ENCODE measurements at places on chromosomes 16 and 17. TPM values are rescaled to one million over a fixed set of nuclear protein-coding genes. Genes with fewer than 3 reads are reported as not detected.
A peak's percentile ranks its signal among the peaks of the same experiment; 100 is the strongest.

The NHERF2 gene
- 2.4 TPM for total RNA-seq

The SCIMP gene
- total RNA-seq = not detected

The RHBDL3 gene
- not detected for total RNA-seq

The IL21R gene
- total RNA-seq = 99.3 TPM

The HBA2 gene
- not detected for total RNA-seq

The CCL7 gene
- total RNA-seq = not detected

The TMEM204 gene
- total RNA-seq = 21.2 TPM

The CEP295NL gene
- not detected for total RNA-seq

GRCh38 chr16:6048017-6048416 is 950.4 kb upstream of the EEF2KMT start:
- no peaks in the 10 kb centered on the region for H3K4me1 ChIP-seq
- no peak overlapping the region for H3K4me3 ChIP-seq
- DNase-seq = no peak
- no peaks in the 10 kb centered on the region for H3K27me3 ChIP-seq

DNA sequence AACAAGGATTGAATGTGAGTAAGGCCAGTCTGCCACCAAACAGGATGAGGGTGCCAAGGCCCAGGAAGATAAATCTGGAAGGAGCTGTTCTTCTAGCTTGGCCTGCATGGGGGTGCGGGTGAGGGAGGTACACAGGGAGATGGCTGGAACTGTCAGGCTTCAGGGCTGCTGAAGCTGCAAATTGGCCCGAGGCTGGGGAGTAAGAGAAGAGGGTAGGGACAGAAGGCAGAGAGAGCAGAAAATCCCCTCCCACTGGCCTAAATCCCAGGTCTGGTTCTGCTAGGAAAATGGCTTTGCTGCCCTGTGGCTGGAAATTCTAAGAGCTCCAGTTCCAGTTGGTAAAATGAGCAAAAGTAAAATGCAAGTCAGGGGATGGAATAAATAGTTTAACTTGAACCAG is 87.9 kb downstream of the CCDC182 start:
- no peak overlapping the region for H3K4me3 ChIP-seq
- no peak for DNase-seq
- no peaks in the 10 kb centered on the region for H3K36me3 ChIP-seq
- no peak overlapping the region for H3K27ac ChIP-seq

DNA sequence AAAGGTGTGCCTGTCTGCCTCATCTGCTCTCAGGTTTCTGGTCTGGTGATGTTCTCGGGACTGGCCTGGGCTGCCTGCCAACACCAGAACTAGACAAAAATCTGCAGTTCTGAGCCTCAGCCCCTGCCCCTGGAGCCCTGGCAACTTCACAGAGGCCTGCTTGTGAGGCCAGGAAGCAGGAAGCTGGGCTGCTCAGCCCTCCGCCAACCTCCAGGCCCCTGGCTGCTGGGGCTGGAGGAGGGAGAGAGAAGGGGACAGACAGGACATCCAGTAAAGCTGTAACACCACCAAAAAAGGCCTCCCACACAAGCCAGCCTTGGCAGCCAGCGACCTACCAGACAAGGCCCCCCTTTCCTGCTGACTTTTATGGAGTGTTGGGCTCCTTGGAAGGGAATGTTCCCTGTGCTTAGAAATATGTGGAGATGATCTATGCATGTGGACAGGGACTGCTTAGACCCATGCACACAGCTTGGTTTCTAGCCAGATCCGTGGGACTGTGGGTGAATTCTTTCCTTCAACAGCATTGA is 157.6 kb downstream of the XYLT1 start:
- H3K27ac ChIP-seq = no peak overlapping the region
- peaks cover 11% of the 10 kb centered on the region for H3K36me3 ChIP-seq
- no peak for DNase-seq
- H3K27me3 ChIP-seq = no peaks in the 10 kb centered on the region
- H3K4me1 ChIP-seq = peaks cover 29% of the 10 kb centered on the region

GRCh38 chr16:27777527-27777926 is 227.6 kb downstream of the KATNIP start:
- no peaks in the 10 kb centered on the region for H3K4me1 ChIP-seq
- no peaks in the 10 kb centered on the region for H3K27me3 ChIP-seq
- no peak overlapping the region for H3K27ac ChIP-seq
- no peak for DNase-seq
- H3K36me3 ChIP-seq = peaks cover 3% of the 10 kb centered on the region

DNA sequence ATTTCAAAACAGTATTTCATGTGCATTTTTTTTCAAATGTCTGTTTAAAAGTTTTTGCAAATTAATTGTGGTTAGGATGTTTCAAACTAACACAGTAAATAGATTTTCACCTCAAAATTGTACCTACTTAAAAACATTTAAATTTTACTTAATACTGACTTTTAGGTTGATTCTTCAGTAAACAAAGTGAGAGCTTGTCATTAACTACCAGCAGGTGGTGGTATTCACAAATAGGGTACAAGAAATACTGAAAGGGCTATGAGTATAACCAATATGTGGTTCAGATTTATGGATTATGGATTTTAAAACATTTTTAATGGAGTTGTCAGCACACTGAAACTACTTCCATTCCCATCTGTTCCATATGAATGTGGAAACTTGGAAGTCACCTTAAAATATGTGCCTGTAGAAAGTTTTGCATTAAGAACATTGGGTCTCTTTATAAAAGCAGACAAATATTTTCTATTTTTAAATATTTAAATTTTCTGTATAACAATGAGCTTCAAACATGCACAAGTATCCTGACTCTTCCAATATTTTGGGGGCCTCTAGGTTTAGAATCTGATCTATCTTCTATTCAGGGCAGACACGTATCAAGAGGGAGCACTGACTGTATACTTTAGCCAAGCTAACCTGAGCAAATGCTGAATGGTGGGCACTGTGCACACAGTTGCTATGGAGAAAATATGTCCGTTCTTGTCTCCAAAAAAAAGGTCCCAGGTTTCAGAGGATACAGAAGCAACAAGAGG is 155.6 kb downstream of the SNX11 start:
- DNase-seq = no peak
- no peaks in the 10 kb centered on the region for H3K27me3 ChIP-seq
- no peak overlapping the region for H3K27ac ChIP-seq
- H3K4me1 ChIP-seq = peaks cover 25% of the 10 kb centered on the region
- H3K36me3 ChIP-seq = peaks cover 6% of the 10 kb centered on the region

DNA sequence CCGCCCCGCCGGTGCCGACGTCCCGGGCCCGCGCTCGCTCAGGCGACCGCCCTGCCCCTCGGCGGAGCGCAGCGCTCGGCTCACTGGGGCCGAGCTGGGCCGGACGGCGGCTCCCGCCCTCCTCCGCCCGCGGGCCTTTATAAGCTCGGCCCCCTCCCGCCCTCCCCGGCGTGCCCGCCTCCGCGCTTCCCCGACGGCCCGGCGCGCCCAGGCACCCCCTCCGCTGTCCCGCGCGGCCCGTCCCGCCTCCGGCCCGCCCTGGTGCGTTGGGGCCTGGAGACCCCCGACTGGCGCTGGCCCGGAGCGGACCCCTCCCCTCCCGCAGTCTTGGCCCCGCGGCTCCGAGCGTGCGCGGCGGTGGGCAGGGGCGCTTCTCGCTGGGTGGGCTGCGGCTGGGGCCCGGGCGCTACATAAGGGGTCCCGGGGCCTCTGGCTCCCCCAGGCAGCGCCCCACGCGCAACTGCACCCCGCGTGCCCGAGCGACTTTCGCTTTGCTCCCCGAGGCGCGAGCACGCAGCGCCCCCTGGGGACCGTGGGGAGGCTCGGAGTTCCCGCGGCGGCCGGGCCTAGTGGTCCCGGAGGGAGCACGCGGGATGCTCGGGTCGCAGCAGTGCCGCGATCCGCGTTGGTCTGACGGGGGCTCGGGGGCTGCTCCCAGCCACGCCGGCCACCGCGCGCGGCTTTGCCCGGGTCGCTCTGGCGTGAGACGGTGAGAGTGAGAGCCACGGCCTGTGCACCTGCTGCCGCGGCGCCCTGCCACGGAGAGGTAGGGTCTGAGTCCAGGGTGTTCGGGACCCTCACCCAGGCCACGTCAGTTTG is at the start of gene PIEZO1:
PIEZO1 (minus strand) TSS at position 115 of the 819 bp plus-strand sequence. CDS start 256 bp downstream, outside the sequence.
- DNase-seq = peak; percentile 79
- H3K36me3 ChIP-seq = no peaks in the 10 kb centered on the region
- peak within 1 kb of the TSS; percentile 84 for H3K27ac ChIP-seq
- H3K27me3 ChIP-seq = no peaks in the 10 kb centered on the region
- H3K4me3 ChIP-seq = peak within 1 kb of the TSS; percentile 86

GRCh38 chr17:78428836-78429617 is 50.6 kb downstream of the PGS1 start:
- no peak for DNase-seq
- no peaks in the 10 kb centered on the region for H3K27me3 ChIP-seq
- no peak overlapping the region for H3K4me3 ChIP-seq
- H3K4me1 ChIP-seq = peaks cover 1% of the 10 kb centered on the region

GRCh38 chr17:78555746-78556401 is 21.3 kb downstream of the DNAH17 start:
- no peak overlapping the region for H3K27ac ChIP-seq
- H3K27me3 ChIP-seq = no peaks in the 10 kb centered on the region
- no peaks in the 10 kb centered on the region for H3K4me1 ChIP-seq

GRCh38 chr17:40134184-40134583 is 6.2 kb upstream of the CASC3 start:
- no peaks in the 10 kb centered on the region for H3K27me3 ChIP-seq
- no peak overlapping the region for H3K4me3 ChIP-seq
- no peak for DNase-seq
- H3K36me3 ChIP-seq = peaks cover 39% of the 10 kb centered on the region
- peaks cover 29% of the 10 kb centered on the region for H3K4me1 ChIP-seq

GRCh38 chr17:28763804-28764266 is 20.0 kb downstream of the TRAF4 start:
- no peak overlapping the region for H3K4me3 ChIP-seq
- H3K36me3 ChIP-seq = peaks cover 4% of the 10 kb centered on the region
- DNase-seq = peak; percentile 63
- peaks cover 12% of the 10 kb centered on the region for H3K4me1 ChIP-seq

DNA sequence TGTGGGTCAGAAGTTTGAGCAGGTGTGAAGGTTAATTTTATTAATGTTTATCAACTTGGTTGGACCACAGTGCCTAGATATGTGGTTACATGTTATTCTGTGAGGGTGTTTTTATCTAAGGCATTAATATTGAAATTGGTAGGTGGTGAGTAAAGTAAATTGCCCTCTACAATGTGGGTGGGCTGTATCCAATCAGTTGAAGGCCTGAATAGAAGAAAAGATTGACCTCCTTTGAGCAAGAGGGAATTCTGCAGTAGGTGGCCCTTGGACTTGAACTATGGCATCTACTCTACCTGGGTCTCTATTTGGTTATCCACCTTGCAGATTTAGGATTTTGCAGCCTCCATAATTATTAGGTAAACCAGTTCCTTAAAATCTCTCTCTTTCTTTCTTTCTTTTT is 356.8 kb upstream of the EEF2KMT start:
- no peak overlapping the region for H3K27ac ChIP-seq
- no peaks in the 10 kb centered on the region for H3K4me1 ChIP-seq
- H3K4me3 ChIP-seq = no peak overlapping the region
- peaks cover 9% of the 10 kb centered on the region for H3K27me3 ChIP-seq
- no peaks in the 10 kb centered on the region for H3K36me3 ChIP-seq

GRCh38 chr17:6648181-6648580 is 3.2 kb downstream of the MED31 start:
- peak overlapping the region; percentile 39 for H3K27ac ChIP-seq
- no peak for DNase-seq
- H3K27me3 ChIP-seq = no peaks in the 10 kb centered on the region
- H3K36me3 ChIP-seq = peaks cover 33% of the 10 kb centered on the region
- peaks cover 62% of the 10 kb centered on the region for H3K4me1 ChIP-seq

- H3K4me1 ChIP-seq = no peaks in the 10 kb centered on the region
- no peaks in the 10 kb centered on the region for H3K36me3 ChIP-seq
- DNase-seq = no peak
- no peak overlapping the region for H3K27ac ChIP-seq
- H3K27me3 ChIP-seq = peaks cover 3% of the 10 kb centered on the region
- H3K4me3 ChIP-seq = no peak overlapping the region
Observed at GRCh38 chr16:81163671-81164070, 67.5 kb upstream of the GCSH start.

DNA sequence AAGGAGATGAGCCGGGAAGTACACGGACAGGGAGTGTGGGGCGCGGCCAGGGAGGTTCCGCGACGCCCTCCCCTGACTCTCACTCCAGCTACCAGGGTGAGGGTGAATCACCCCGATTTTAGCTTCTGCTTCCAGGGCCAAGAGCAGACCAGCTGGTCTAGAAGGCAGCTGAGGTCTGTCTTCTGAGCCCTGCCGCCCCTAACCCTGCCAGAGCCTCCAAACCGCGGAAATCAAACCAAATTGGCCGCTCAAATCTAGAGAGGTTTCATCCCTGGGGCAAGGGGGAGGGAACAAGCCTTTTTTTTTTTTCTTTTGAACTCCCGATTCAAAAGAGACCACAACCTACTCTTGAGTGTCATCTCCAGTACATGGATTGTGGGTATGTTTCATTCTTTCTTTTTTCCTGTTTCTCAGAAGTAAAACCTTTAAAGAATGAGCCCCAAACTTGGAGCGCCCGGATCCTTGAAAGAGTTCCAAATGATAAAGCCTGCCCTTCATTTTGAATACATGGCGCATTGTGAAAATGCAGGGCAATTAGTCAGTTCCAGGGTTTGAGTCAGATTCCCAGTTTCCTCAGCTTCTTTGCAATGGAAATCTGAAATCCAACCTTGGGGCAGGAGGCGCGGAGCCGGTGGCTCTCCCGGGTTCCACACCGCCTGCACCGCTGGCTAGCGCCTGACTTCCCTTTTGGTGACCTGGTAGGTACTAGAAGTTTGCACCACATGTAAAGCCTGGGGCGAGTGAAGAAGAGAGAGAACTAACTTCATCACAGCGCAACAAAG is 16.5 kb upstream of the ZFHX3 start:
- H3K4me1 ChIP-seq = peaks cover 3% of the 10 kb centered on the region
- H3K27me3 ChIP-seq = peaks cover 93% of the 10 kb centered on the region
- no peak overlapping the region for H3K27ac ChIP-seq
- H3K4me3 ChIP-seq = no peak overlapping the region

DNA sequence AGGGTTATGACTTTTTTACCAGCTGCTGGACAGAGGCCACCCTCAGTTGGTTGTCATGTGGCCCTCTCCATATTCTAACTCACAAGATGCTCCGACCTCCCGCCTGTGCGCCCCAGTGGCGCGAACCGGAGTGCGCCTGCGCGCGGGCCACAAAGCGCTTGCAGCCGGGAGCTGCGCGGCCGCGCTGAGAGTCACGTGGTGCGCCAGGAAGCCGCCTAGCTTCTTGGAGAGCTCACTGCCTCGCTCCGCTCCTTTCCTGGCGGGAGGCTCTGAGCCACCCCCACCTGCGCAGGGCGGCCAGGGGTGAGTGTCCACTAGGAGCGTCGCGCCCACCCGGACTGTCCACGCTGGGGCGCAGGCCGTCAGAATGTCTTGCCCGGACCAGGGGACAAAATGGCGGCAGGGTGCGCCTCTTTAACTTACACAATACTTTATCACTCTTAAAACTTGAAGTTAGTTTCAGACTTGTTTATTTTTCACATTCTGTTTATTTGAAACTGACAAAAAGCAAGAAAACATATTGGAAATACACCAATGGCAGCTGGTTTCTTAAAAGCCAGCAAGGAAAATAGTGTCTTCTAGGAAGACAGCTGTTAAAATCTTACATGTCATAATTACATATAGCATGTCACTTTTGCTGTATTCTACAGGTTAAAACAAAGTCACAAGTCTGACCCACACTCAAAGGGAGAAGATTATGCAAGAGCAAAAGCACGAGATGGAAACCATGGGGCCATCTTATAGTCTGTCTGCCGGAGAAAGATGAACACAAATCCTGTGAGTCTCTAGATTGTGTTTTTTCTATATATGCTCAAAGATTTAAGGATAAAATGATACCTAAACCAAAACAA is 357.9 kb downstream of the CNTNAP4 start:
- H3K27ac ChIP-seq = no peak overlapping the region
- H3K36me3 ChIP-seq = no peaks in the 10 kb centered on the region
- no peaks in the 10 kb centered on the region for H3K4me1 ChIP-seq

- no peak for DNase-seq
- H3K27me3 ChIP-seq = peaks cover 11% of the 10 kb centered on the region
- H3K27ac ChIP-seq = no peak overlapping the region
- H3K4me1 ChIP-seq = no peaks in the 10 kb centered on the region
- H3K36me3 ChIP-seq = no peaks in the 10 kb centered on the region
- no peak overlapping the region for H3K4me3 ChIP-seq
Observed at GRCh38 chr17:80443916-80444643, 29.1 kb downstream of the ENDOV start.
